ENCODE measurements at places on chromosomes 4 and X.

- DNase-seq, result no peak
Observed at GRCh38 chr4:88467392-88467791, 10.5 kb downstream of the HERC5 start.

DNA sequence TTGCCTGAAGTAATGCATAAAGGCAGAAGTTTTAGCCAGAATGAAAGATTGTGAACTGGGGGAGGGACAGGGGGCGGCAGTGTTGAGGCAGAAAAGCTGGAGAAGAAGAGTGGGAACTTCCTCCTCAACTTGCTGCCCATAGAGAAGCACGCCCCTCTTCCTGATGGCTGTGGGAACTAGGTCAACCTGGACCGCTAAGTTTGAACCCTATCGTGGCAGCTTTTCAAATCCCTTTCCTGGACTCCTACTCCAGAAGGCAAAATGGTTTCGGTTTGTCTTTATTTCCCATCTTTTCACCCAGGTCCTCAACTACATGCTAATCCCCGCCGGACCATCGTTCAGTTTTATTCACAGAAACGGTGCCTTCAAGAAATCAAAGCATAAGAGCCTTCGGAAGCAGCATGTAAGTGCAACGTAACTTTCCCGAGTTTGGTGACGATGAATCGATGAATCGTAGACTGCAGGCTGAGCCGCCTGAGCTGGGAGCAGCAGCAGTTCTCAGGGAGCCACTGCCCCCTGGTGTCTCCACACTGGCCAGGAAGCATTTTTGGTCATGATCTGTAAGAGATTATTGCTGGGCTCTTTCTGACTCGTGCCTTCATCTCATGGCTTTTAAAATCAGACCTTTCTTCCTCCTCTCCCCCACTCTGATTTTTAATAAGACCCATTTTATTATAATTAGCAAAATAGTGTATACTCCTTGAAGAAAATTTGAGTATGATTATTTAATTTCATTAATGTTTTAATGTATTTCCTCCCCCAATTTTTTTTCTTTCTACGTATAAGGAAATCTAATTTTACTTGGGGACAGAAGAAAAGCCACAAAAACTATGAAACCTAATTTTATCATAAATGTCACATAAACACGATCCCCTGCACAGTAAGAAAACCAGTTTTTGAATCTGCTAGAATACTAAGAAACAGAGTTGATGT lies 21.4 kb downstream of the SPINK2 start:
- peak; percentile 86 for DNase-seq

- DNase-seq, result no peak
Observed at GRCh38 chrX:44147130-44147529, 173.9 kb upstream of the NDP start.

- no peak for DNase-seq
Observed at GRCh38 chr4:169615467-169616106, 3.2 kb upstream of the NEK1 start.

GRCh38 chrX:69597399-69597798 lies 18.5 kb upstream of the EDA start:
- DNase-seq, result no peak

DNA sequence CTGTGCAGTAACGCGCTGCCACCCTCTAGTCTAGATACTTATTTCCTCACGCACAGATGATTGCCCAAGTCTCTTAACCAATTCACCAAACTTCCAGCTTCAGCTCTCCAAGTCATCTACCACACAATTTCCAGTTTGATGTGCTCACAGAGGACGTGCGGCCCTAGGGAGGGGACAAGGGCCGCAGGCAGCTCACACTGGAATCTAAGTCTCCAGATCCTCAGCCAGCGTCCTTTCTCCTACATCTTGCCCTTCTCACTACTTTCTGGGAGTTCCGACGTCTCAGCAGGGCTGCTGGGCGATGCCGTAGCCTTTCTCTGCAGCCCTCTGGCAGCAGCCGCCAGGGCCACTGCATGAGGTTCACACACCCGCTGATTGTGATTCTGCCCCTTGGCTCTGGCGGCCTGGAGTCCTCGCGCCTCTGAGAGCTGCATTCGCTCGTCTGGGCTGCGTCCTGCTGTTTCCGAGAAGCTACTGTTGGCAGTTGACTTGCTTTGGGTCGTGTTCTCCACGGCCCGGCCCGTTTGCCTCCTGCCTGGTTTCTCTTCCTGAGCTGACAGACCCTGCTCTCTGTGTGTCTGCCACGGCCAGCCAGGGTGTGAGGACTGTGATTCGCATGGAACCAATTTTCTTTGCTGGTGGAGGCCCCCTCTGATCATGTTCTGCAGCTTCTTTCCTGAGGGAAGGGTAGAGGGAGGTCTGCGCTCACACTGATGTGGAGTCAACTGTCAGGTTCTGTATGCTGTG lies 14.1 kb upstream of the TMEM131L start:
- peak; percentile 23 for DNase-seq

- DNase-seq, result no peak
Observed at GRCh38 chr4:106527316-106527715, 158.7 kb upstream of the GIMD1 start.

- DNase-seq, result no peak
Observed at GRCh38 chrX:29841750-29842149, 373.6 kb upstream of the MAGEB2 start.

GRCh38 chrX:46459603-46460002 lies 85.6 kb downstream of the ZNF674 start:
- DNase-seq, result no peak

- no peak for DNase-seq
Observed at GRCh38 chrX:13899607-13900006, 82.7 kb upstream of the GPM6B start.

DNA sequence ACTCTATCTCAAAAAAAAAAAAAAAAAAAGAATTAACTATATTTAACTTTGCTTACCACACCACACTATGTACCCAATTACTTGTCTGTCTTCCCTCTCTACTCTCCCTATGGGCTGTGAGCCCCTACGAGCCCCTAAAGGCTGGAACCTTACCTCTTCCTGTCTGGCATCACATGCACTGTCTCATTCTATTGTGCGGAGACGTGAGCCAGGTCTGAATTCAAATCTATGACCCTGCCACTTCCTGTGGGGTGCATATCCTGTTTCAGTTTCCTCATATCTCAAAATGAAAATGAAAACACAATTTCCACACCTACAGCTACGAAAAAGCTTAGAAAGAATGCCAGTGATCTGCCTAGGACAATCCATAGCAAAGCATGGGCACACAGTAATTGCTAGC lies 42.9 kb upstream of the HS3ST1 start:
- DNase-seq, result no peak

DNA sequence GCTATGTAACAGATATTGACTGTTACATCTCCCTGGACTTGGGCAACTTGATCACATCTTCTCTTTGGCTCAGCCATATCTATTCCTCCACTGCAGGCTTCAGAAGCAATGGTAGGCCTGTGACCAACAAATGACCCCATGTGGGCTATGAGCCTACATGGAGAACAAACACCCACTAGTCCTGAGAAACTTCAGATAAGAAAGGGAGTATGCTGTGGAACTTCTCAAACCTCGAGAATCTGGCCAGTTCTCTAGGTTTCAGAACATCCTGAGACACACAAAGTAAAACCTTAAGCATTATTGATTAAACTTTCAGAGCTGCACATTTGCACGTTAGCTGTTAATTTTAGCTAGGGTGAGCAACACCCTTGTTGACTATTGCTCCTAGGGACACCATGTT lies 16.3 kb downstream of the RBMX2 start:
- DNase-seq, result no peak

- no peak for DNase-seq
Observed at GRCh38 chrX:138082896-138083295, 517.0 kb downstream of the ZIC3 start.

DNA sequence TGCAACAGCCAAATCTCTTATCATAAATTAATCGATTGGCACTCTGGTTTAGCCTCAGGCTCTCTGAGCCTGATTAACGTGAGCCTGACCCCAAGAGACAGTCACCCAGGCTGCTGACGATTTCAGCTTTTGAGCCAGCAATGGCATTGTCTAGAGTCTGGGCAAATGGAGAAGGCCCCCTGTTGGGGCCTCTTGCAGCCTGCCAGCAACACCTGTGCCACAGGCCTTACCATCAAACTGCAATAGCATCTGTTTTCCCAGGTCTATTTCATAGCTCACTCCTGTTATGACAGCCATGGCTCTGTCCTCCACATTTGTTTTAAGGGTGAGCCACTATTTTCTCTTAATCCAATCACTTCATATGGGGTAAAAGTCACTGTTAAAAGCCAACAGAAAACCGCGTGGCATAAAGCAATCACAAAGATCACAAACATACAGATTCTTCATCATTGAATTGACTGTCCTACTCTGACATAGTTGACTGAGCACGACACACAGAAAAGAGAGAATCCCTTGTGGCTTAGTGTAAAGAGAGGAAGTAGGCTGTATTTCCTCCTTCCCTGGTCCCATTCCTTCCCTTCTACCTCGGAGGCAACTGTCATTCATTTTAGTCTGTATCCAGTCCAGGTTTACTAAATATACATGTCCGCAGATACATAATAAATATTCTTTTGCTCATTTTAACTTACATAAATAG lies 47.8 kb downstream of the SLC9A7 start:
- no peak for DNase-seq

GRCh38 chr4:42588909-42589308 lies 68.0 kb downstream of the ATP8A1 start:
- no peak for DNase-seq

GRCh38 chr4:123317211-123317610 lies 79.4 kb upstream of the SPRY1 start:
- DNase-seq, result no peak

GRCh38 chrX:19177721-19178120 lies 55.5 kb upstream of the ADGRG2 start:
- no peak for DNase-seq

Data from glutamatergic neuron (in vitro differentiated cells).